BE2C (cell line): ENCODE measurements at places on chromosomes 4 and X.

GRCh38 chr4:106364282-106364681, 4.3 kb downstream of the GIMD1 start:
- DNase-seq: no peak

DNA sequence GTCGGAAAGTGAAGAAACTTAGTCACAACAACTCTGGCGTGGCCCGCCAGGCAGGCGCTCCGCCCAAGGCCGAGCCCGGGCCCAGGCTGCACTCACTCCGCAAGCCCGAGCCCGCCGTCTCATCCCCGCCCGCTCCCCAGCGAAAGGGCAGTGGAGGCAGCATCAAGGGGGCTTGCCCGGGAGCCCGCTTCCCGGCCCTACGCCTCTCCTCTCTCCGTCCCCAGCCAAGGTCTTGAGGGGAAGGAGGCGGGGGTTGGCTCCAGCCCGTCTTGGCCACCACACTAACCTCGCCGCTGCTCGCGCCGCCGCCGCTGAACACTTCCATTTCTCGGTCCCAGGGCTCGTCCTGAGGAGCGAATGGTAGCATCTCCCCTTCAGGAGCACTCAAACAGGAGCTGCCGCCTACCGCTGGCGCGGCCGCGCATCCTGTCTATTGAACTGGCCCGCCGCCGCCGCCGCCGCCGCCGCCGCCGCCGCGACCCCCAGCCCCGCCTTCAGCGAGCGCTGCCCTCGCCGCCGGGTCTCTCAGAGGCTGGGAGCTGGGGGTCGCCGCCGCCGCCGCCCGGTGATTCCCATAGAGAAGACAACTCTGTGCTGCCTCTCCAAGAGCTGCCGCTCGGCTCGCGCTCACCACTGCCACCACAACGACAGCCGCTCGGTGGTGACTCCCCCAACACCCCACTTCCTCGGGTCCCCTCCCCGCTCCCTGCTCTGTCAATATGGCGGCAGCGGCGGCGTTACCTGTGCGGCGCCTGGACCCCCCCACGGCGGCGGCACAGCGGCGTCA, at the start of gene RPS6KA6:
RPS6KA6 (minus strand) TSS at position 667 of the 787 bp plus-strand sequence; CDS start at position 367, 300 bp downstream.
- peak; percentile 58 for DNase-seq

- no peak for DNase-seq
These were observed 2.9 kb upstream of the AGA start for GRCh38 chr4:177444911-177445736.

DNA sequence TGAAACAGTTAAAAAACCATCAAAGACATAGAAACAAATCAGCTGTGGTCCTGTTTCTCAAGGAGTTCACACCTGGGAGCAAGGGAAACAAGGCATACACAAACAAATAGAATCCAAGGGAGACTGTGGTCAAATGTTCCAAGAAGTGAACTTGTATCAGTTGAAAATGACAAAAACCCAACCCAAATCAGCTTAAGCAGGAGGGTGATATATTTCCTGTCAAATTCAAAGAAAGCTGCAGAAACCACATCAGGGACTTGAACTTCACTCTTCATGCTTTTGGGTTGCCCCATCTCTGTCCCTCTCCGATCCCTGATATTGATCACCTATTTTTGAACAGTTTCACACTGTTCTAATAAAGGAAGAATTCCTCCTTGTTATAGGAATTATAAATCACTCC, 148.6 kb upstream of the FMR1 start:
- no peak for DNase-seq

DNA sequence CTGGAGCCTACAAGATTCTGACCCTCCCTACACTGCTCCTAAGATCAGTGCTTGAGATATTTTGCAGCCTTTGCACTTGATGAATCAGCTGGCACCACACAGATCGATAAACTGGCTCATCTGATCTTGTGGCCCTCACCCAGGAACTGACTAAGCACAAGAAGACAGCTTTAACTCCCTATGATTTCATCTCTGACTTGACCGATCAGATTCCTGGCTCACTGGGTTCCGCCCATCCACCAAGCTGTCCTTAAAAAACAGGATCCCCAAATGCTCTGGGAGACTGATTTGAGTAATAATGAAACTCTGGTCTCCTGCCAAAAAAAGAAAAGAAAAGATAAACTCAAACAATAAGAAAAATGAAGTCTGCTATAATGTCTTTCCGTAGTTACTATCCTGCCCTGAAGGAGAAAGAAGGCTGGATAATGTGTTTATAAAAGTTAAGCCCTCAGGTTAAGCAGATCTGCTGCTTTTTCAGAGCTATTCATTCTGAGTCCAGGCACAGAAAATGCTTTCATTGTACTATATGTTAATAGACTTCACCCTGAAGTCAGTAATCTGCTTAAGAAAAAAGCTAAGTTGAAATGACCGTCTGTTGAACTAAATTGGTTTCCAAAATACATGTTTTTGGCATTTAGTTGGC, 795.2 kb downstream of the TRIML1 start:
- no peak for DNase-seq

- no peak for DNase-seq
These were observed 7.8 kb downstream of the DIAPH2 start for GRCh38 chrX:96692454-96692853.

- DNase-seq: no peak
These were observed 12.3 kb upstream of the CHRNA9 start for GRCh38 chr4:40322811-40323210.

GRCh38 chrX:131791608-131792355, 231.3 kb upstream of the STK26 start:
- DNase-seq: no peak

GRCh38 chrX:36575670-36576069, 432.5 kb upstream of the FAM47C start:
- DNase-seq: no peak

DNA sequence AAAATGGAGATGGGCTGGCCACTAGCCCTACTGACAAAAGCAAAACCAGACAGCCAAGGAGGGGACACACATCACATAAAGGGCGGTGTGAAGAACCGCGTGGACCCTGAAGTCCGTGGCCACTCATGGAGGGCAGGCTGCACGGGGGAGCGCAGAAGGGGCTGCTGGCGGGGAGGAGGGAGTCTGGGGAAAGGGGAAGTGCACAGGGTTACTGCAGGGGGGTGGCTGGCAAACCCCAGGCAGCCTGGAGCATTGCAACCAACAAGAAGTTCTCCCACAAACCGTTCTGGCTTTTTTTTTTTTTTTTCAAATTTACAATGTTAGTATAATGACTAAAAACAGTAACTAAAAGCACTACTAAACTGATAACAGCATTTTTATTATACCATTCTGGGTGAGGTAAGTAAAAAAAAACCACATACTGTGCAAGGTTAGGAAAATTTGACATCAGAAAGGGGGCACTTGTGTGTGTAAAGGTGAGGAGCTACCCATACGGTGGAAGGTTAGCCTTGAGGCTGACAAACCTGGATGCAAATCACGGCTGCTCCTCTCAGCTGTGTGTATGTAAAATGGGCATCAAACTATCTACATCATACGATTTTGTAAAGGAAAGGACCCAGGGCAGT, 87.1 kb downstream of the TSPAN5 start:
- DNase-seq: no peak

GRCh38 chr4:72666910-72667309, 97.9 kb upstream of the ADAMTS3 start:
- DNase-seq: no peak

DNA sequence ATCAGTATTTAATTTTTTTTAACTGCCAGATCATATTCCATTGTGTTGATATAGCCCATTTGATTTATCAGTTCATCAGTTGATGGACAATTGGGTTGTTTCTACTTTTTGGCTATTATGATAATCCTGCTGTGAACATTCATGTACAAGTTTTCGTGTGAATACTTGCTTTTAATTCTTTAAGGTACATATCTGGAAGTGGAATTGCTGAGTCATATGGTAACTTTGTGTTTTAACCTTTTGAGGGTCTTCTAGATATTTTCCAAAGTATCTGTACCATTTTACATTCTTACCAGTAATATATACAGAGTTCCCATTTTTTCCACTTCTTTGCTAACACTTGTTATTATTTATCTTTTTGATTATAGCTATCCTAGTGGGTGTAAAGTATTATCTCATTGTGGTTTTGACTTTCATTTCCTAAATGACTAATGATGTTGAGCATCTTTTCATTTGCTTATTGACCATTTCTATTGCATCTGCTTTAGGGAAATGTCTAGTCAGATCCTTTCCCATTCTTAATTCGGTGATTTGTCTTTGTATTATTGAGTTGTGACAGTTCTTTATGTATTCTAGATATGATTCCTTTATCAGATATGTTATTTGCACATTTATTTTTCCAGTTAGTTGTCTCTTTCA, 75.2 kb upstream of the NUDT6 start:
- DNase-seq: no peak

DNA sequence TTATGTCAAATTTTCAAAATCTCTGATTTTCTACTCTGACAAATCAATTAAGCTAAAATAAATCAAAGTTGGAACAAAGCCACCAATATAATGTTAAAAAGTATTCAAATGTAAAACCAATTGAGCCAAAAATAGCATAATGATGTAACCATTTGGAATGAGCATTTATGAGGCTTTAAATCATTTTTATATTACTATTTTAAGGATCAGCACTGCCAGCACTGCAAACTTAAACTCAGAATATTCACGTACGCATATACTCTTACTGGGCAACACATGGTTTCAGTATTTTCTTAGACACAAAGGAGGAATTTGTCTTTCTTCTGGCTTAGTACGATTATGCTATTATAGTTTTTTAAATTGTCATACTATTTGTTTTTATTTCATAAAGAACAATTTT, 52.2 kb downstream of the AFAP1 start:
- no peak for DNase-seq

- peak; percentile 98 for DNase-seq
These were observed 104.0 kb downstream of the FAM53A start for GRCh38 chr4:1579901-1580691.

DNA sequence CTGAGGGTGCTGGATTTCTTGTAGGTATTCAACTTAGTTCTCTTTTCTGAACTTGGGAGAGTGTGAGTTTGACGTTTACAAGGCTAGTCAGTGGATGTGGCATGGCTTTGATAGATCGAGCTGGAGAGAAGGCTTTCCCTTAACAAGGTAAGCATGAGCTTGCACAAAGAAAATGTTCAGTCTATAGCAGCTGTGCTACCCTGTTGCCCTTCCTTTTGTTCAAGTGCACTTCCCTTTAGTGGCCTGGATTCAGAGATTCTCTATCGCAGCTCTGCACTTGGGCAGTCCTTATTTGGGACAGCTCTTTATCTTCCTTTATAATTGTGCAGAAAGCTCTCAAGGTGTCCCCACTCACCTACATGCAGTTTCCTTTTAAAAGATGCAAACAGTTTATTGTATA, 198.0 kb downstream of the ARHGAP24 start:
- no peak for DNase-seq

GRCh38 chrX:27186671-27187070, 276.5 kb downstream of the PPP4R3C start:
- DNase-seq: no peak

DNA sequence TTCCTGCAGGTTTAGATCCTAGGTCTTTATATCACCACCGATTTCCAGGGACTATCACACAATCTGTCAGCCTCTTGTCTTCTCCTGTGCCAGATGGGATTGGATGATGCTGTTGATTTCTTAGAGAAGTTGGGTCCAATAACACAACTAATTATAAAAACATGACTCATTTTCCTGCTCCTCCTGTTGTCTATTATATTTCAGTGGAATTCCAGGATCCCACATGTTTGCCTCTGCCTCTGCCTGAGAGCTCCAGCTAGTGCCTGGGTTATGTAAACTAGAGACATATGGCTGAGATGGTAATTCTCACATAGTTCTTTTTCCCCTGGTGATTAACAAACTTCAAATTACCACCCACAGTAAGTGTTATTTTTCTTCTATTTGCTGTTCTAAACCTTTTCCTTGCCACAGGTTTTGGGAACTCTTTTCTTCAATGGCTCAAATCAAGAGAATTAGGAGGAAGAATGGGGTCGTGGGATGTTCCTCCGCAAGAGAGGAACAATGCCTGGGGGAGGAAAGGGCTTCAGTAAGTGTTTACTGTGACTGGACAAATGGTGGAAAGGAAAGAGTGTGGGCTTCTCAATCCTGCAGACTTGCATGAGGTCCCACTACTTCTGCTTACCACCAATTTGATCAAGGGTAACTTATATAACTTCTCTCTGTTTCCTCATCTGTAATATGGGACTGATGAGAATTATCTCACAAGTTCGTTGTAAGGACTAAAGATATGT, 3.4 kb upstream of the HOPX start:
- no peak for DNase-seq

- no peak for DNase-seq
These were observed 83.2 kb downstream of the GPR143 start for GRCh38 chrX:9682456-9682855.

GRCh38 chr4:109648266-109648996, 54.8 kb downstream of the CASP6 start:
- DNase-seq: no peak
